ENCODE measurements at places on chromosomes 6 and 20.

- no peak for DNase-seq
Observed at GRCh38 chr6:105748737-105749161, 337.4 kb upstream of the PRDM1 start.

- DNase-seq: peak; percentile 2
Observed at GRCh38 chr6:55578537-55579363, at the start of gene HMGCLL1. Gene HMGCLL1, minus strand, starts transcription at chr6:55579192. Its CDS starts 137 bp downstream, at chr6:55579055.

- no peak for DNase-seq
Observed at GRCh38 chr20:11766961-11767360, 150.7 kb upstream of the BTBD3 start.

DNA sequence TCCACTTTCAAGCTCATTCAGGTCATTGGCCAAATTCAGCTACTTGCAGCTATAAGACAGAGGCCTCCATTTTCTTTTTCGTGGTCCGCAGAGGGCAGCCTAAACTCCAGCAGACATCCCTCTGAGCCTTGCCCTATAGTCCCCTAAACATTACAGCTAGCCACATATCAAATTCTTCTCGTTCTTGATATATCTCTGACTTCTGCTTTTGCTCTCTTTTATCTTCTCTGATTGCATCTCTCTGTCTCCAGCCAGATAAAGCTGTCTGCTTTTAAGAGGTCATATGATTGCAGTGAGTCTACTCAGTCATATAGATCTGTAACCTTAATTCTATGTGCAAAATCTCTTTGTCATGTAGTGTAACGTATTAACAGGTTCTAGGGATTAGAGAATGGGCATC, 358.4 kb upstream of the RGS17 start:
- no peak for DNase-seq

DNA sequence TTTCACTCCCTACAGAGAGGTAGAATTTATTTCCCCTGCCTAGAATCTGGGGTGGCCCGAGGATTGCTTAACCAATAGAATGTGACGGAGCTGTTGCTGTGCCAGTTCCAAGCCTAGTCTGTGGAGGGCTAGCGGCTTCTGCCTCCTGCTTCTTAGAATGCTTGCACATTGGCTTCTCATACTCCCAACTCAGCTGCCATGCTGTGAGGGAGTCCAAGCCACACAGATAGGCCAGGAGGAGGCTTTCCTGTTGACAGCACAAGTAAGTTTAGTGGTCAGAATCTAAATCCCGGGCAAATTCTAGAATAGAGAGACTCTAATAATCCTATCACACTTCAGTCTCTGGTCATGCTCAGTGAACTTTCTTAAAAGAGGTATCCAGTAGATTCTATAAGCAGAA, 57.5 kb upstream of the SNRPB2 start:
- DNase-seq: no peak

GRCh38 chr6:113564371-113565171, 292.6 kb upstream of the MARCKS start:
- DNase-seq: no peak

- no peak for DNase-seq
Observed at GRCh38 chr6:51792273-51793030, 295.0 kb downstream of the PKHD1 start.

GRCh38 chr6:35679399-35679798, 9.3 kb downstream of the FKBP5 start:
- DNase-seq: no peak

DNA sequence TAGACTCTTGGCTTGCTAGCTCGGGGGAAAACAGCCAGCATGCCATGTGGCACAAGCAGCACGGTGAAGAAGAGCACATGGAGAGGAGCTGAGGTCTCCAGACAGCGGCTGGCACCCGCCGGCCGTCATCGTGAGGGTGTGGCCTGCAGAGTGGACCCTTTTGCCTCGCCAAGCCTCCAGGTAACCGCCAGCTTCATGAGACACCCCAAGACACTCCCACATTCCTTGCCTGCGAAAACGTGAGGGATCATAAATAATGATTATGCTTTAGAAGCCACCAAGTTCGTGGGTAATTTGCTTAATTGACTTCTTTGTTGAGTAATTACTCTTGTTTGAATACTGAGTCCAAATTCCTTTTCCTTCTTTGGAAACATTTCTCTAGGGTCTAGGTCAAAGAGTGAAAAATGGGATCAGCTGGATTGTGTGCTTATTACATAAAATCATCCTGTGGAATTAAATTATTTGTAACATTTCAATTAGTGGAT, 23.2 kb downstream of the FAM50B start:
- no peak for DNase-seq

DNA sequence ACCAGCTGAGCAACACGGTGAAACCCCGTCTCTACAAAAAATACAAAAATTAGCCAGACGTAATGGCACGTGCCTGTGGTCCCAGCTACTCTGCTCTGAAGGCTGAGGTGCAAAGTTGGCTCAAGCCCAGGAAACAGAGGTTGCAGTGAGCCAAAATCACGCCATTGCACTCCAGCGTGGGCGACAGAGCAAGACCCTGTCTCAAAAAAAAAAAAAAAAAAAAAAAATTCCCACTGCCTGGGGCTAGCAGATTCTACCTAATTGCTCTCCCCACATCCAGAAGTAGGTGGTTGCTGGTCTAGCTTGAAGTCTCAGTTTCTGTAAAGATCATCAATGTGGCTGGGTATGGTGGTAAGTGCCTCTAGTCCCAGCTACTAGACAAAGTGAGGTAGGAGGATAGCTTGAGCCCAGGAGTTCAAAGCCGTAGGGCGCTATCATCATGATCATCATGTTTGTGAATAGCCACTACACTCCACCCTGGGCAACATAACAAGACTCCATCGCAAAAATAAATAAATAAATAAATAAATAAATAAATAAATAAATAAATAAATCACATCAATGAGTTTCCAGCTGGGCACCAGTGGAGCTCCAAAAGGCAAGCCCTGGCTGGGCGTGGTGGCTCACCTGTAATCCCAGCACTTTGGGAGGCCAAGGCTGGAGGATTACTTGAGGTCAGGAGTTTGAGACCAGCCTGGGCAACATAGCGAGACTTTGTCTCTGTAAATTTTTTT, 6.3 kb upstream of the AP5S1 start:
- peak; percentile 44 for DNase-seq

GRCh38 chr20:16364320-16364687, 208.9 kb downstream of the KIF16B start:
- no peak for DNase-seq

- DNase-seq: no peak
Observed at GRCh38 chr20:50420380-50420779, 89.8 kb upstream of the PTPN1 start.

GRCh38 chr6:105001063-105001462, 44.2 kb downstream of the LIN28B start:
- no peak for DNase-seq

- DNase-seq: no peak
Observed at GRCh38 chr6:166352923-166353322, 10.6 kb upstream of the SFT2D1 start.

DNA sequence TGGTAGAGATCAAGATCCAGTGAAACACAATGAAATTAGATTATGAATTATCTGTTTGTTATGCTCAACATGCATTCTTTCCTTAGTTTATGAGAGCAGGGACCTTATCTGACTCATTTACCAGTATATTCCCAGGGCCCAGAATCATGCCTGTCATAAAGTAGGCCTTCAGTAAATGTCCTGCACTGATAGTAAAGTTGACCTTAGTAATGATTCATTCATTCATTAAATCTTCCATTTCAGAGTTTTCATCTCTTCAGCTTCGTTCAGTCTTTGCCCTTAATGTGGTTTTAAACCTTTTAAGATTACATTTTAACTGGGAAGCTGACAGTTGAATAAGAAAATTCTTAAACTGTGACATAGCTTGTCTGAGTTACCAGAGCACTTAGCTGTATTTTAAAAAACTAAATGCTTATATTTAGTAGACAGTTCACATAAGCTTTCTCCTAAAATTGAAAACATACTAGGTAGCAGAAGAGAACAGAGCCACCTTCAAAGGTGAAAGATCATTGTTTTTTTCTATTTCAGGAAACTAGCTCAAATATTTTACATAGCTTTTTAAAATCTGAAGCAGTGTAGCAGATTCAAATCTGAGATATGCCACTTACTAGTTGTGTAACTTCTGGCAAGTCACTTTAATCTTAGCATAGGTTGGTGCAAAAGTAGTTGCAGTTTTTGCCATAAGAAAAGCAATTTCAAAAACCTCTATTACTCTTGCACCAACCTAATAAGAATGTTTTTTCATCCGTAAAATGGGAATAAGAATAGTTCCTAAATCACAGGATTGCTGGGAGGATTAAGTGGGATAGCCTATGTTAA, 41.4 kb downstream of the MCM8 start:
- no peak for DNase-seq

GRCh38 chr6:11291582-11291981, 59.1 kb upstream of the NEDD9 start:
- peak; percentile 3 for DNase-seq

DNA sequence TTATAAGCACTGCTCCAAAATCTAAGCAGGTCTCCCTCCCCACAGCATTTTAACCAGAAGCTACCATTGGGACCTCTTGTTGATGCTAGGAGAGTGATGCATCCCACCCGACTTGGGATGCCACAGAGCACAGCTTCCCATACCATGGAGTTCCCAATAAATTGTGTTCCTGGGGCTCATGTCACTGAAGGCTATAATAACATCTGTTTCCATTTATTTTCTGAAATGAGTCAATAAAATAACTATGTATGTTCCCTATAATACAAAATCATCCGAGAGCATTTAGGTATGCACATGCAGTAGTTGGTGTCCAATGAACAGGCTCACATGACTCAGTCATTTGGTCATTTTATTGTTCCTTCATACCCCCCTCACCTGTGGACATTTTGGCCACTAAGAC, 204.2 kb downstream of the TBC1D7 start:
- no peak for DNase-seq

GRCh38 chr6:148446681-148447080, 104.0 kb downstream of the SASH1 start:
- no peak for DNase-seq

- DNase-seq: no peak
Observed at GRCh38 chr6:46473881-46474280, 17.4 kb downstream of the RCAN2 start.

- peak; percentile 65 for DNase-seq
Observed at GRCh38 chr6:156963712-156964700, 186.8 kb downstream of the ARID1B start.

- no peak for DNase-seq
Observed at GRCh38 chr20:46898423-46898822, 3.8 kb downstream of the EYA2 start.

- no peak for DNase-seq
Observed at GRCh38 chr6:109910571-109910970, 67.5 kb upstream of the GPR6 start.

DNA sequence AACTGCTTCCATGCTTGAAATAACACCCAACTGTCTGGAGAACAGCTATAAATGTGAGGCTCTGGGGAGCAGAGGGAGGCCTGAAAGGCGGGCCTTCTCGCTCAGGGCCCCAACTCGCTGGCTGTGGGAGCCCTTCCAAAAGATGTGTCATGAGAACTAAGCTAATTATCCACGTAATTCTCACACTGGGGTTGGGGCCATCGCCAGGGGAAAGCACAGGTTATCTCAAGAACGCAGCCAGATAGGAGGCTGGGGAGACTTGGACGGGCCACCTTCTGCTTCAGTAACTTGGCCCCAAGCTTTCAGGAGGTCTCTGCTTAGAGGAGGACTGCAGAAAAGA, 1.6 kb downstream of the PXDC1 start:
- no peak for DNase-seq

DNA sequence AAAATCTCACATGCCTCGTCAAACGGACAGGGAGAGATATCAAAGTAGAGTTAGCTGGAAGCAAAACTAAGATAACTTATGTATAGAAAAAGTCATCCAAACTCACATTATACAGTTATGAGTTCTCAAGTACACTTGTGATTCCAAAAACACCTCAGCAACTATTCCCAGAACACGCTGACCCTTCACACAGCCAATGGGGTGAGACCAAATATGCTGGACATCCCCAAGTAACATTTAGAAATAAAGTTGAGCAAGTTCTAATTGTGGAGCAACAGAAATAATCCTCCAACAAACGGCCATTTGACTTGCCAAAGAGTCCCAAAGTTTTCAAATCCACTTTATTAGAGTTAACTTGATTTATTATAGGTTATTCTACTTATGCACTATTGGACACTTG, 52.4 kb downstream of the LY86 start:
- DNase-seq: no peak

DNA sequence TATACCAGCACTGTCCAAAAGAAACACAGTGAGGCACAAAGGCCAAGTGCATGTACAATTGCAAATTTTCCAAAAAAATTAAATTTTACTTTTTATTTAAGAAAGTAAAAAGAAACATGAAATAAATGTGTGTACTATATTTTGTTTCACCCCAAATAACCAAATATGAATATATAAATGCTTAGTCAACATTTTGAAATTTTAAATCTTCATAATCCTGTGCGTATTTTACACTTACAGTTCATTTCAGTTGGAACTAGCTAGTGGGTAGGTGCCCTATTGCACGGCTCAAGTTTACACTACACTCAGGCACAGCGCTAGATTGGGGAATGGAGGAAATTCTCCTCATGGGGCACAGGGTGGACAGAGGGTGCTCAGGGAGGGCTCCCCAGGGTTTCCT, 18.0 kb upstream of the BTN3A3 start:
- DNase-seq: no peak

DNA sequence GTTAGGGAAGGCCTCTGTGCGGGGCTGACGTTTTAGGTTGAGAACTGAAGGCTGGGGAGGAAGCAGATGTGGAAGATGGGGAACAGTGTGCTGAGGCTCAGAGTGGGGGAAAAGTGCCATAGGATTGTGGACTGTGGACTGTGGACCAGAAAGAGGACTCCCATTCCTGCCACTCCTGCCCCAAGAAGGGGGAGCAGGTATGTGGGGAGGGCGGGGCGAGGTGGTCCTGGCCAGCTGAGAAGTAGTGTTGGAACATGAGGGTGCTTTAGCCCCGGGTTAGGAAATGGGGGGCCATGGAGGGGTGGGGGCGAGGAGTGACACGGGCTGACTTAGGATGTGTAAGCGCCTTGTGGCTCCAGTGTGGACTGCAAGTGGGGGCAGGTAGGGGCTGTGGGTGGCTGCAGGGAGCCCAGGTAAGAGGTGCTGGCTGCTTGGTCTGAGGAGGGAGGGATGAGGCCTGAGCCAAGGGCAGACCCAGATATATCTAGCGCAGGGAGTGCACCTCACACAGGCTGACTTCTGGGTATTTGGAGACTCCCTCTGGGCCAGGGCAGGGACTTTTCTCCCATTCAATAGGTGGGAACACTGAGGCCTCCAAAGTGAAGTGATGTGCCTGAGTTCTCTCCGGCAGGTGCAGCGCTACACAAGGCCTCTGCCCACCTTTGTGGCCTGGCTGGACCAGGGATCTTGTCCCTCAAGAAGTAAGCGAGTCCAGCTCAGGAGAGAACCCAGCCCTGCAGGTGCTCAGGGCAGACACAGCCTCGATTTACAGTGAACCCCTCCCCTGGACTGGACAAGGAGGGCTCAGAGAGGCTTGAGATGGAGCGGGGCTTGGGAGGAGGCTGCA, 76.6 kb upstream of the TOX2 start:
- DNase-seq: no peak

DNA sequence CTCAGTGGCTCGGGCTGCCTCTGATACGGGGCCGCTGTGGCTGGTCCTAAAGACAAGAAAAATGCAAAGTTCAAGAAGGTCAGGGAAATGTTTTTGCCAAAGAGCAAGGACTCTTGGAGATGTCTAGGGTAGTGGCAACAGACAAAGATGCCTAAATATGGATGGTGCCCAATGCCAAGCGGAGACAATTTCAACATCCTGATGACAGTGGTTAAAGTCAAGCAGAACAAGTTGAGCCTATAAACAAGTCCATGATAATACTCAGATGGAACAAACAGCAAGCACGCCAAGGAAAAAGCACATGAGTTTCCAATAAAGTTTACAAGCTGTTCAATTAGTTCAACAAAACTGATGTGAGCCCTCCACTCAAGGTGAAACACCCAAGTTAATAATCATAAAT, 51.1 kb downstream of the SLC22A1 start:
- no peak for DNase-seq
